Central memory CD4-positive, alpha-beta T cell (primary cell): ENCODE measurements at places on chromosomes 11 and 22.

DNA sequence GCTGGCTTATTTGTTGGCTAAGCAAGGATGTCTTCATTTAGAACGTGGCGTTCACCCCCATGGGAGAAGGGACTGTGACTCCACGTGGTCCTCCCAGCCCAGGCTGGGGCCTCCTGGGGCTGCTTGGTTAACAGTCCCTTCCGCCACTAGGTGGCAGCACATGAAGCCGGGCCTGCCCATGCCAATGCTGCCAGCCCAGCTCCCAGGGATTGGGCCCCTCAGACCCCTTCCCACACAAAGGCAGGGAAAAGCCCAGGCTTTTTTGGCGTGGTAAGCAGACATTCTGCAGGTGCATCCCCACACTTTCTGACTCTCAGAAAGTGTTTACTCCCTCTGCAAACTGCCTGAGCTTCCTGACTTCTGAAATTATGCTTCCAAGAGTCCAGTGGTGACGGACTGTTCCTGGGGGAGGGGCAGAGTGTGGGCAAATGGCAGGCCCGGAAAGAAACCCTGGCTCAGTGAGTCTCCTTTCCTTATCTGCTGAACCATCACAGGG, 3.1 kb downstream of the CBX6 start:
- peak; percentile 73 for DNase-seq

DNA sequence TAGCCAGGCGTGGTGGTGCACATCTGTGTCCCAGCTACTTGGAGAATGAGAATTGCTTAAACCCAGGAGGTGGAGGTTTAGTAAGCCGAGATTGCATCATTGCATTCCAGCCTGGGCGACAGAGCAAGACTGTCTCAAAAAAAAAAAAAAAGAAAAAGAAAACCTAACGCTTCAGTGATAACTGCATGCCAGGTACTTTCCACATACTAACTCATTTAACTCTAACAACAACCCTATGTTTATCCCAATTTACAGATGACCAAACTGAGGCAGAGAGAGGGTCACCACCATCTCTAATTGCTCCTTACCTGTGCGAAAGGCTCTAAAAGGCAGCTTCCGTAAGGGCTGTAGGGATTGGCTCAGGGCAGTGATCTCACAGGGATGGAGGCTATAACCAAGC, 11.6 kb downstream of the PISD start:
- no peak for DNase-seq

DNA sequence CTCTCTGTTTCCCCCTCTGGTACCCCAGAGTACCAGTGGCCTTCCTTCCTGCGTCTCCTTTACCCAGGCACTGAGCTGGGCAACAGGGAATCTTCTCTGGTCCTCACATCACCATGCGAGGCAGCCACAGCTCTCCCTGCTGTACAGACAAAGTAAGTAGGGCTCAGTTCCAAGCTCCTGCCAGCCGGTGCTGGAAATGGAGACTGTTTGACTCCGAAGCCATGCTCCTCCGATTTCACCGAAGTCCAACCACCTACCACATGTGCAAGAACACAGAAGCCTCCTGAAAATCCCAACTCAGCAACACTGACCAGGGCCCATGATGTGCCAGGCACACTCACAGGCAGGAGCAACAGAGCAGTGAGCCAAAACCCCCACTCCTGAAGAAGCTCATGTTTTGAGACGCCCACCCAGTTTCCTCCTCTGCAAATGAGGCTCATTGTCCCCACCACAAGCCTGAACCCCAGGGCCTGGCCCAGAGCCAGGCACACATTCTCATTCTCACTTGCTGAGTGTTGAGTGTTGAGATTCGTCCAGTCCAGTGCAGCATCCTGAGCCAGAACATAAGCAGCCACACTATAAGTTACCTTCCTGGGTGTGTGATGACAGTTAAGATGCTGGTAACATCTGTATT, 156.0 kb downstream of the MPPED1 start:
- no peak for DNase-seq

DNA sequence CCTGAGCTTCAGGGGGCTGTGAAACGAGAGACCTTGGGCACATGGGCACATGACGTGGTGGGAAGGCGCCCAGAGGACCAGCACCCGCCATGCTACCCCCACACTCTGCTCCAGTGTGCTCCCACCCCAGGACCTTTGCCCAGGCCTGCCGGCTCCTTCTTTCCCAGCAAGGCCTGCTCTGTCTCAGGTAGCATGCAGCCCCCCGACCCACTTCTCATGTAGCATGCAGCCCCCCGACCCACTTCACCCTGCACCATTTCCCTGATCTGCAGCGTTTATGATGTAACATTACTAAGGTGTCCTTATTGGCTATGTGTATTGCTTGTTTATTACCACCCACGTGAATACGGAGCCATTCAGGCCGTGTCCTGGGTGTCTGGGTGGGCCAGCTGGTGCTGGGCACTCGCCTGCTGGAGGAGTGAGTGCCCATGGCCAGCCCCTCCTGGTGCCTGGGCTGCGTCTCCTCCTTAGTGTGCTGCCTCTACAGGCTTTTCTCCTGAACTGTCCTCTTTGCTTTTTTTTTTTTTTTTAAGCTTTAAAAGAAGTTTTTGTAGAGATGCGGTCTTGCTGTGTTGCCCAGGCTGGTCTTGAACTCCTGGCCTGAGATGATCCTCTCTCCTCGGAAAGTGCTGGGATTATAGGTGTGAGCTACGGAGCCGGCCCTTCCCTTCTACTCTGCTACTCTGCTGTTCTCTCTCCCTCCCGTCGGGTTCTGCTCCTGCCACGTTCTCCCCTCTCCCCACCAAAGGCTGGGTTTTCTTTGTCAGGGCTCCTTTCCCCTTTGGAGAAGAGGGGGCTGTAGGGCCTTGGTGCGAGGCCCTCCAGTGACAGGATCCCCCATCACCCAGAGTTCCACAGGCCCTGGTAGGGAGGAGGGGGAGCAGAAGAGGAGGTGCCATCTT, 29.4 kb downstream of the LRP5 start:
- no peak for DNase-seq

DNA sequence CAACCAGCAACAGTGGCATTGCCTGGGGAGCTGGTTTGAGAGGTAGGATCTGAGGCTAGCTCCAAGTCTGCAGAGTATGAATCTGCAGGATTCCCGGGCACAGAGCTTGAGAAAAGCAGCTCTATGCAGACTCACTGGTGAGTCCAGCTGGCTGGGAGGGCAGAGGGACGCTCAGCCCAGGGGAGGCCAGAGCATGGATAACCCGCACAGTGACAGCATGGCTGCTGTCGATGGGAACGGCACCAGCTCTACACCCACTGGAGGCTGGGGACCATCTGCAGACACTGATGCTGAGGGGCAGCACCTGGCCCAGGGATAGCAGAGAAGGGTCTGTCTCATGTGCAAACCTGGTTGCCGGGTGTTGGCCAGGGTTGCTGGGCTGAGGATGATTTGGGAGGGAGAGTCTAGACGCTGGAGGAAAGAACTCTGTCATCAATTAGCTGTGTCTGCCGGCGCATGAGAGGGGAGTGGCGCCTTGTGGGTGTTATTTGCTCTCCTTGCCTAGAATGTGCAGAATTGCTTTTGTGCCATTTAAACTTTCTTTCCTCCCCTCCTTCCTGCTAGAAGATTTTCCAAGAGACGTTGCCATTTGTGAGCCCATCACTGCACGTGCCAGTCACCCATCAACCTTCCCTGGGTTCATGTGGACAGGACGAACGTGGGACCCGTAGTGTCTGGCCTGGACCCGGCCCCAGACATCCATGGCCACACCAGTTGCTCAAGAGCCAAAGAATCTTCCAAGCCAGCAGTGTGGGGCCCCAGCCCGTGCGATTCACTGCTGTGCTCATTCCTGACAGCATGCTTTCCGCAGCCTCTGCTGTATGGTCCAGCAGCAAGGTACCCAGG, 19.1 kb upstream of the LINC01488 start:
- no peak for DNase-seq

DNA sequence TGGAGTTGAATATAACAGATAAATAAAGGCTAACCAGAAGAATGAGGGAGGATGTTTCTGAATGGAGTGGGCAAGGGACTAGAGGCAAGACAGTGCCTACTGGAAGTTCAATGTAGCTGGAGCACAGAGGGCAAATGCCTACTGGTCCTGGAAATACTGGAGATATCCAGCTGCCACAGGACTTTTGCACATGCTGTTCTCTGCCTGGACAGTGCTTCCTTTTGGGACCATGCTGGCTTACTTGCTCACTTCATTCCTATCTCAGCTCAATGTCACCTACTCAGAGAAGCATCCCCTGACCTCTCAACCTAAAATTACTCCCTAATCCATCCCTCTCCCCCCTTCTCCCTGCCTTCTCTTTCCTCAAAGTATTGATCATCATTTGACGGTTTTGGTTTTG, 20.2 kb downstream of the RASD2 start:
- DNase-seq = no peak

DNA sequence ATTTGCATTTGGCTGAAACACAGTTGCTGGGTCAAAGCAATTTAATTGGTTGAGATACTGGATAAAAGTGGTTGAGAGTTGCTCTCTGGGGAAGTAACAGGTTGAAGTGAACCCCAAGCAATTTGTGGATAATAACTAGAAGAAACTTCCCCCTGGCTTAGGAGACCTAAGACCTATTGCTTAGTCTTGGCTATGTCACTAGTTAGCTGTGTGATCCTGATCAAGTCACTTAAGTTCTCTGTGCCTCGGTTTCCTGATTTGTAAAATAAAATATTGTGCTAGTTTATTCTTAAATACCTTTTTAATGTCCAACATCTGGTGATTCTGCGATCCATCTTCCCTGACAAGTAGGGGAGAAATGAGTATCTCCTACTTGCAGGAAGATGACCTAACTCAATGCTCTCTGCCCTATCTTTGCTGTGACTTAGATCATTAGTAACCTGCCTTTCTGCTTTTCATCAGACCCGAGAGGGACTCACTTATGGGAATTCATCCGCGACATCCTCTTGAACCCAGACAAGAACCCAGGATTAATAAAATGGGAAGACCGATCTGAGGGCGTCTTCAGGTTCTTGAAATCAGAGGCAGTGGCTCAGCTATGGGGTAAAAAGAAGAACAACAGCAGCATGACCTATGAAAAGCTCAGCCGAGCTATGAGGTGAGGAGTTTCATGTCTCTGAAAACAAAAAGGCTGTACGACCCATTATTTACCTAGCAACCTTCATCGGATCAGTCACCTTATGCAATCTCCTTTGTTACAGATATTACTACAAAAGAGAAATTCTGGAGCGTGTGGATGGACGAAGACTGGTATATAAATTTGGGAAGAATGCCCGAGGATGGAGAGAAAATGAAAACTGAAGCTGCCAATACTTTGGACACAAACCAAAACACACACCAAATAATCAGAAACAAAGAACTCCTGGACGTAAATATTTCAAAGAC, 37.5 kb downstream of the EHF start:
- DNase-seq = no peak

DNA sequence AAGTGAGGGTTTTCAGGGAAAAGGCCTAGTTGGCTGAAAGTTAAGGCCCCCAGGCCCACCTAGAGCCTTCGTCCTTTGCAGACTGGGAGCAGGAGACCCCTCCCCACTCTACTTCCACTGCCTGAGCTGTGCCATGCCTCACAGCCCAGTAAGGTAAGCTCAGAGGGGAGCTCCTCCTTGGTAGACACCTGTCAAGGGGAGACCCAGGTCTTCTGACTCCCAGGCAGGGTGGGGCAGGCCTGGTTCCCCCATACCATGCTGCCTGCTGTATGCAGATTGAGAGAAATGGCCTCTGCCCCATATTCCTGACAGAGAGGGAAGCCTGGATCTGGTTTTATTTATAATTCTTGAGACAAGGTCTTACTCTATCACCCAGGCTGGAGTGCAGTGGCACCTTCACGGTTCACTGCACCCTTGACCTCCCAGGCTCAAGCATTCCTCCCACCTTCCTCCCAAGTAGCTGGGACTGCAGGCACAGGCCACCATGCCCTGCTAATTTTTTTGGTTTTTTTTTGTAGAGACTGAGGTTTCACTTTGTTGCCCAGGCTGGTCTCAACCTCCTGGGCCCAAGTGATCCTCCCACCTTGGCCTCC, 697 bp downstream of the RAB36 start:
- DNase-seq = no peak

- DNase-seq = no peak
Measured at GRCh38 chr22:39256979-39257378, 12.2 kb upstream of the PDGFB start.

GRCh38 chr11:47270331-47271271, 668 bp downstream of the MADD start:
- peak; percentile 42 for DNase-seq

GRCh38 chr11:12677131-12677530, 2.9 kb downstream of the TEAD1 start:
- no peak for DNase-seq

DNA sequence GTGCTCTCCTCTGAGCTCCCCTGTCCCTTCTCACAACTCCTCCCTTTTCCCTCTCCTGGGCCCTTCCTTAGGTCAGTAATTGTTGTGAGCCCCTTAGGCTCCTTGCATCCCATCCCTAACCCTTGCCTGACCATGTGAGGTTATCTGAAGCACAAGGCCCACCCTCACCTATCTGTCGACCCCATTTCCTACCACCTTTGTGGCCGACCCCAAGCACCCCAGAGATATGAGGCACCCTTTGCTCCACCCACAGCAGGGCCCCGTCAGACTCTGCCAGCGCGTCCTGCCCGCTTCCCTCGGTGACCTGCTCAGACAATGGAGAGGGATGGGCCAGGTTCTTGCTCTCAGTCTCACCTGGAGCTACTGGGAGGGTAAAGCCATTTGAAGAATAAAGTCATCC, 1.3 kb downstream of the GNG3 start:
- DNase-seq = no peak

DNA sequence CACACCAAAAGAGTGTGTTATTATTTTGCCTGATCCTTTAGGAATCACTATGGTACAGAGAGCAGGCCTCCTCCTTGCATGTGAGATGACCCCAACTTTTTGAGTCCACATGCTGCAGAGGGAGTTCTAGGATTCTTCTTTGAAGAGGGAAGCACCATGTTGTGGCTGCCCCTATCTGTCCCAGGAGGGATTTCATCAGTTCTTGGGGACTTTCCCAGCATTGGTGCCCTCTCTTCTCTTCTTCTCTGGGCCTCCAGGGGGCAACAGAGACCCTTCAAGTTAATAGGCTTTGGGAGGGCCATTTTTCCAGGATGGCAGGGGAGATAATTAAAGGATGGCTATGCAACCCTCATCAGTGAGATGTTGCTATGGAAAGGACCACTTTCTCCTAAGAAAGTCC, 3.6 kb downstream of the MMP1 start:
- no peak for DNase-seq

- DNase-seq = no peak
Measured at GRCh38 chr22:30830907-30831306, 136.2 kb downstream of the OSBP2 start.

DNA sequence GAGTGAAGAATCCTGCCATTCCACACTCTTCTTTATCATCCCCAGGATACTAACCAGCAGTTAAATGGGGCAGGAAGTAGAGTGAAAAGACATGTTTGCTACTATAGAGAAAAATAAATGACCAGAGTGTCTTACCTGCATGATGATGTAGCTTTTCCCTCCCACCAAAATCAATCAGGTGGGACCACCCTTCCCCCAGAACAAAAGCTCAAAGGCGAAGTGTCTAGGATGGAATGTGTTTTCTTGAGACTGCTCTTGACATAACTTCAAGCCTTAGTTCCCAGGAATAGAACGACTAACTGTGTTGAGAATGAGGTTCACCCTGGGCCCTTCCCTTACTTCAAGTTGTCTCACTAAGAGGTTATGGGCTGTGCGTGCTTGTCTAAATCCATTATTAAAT, 339.2 kb upstream of the CCDC90B start:
- no peak for DNase-seq

- DNase-seq = no peak
Measured at GRCh38 chr11:15347969-15348734, 233.4 kb downstream of the INSC start.

- DNase-seq = no peak
Measured at GRCh38 chr11:10623797-10624761, 55.6 kb upstream of the LYVE1 start.
